ENCODE measurements at places on chromosomes 4 and X.
A peak's percentile ranks its signal among the peaks of the same experiment; 100 is the strongest.

DNA sequence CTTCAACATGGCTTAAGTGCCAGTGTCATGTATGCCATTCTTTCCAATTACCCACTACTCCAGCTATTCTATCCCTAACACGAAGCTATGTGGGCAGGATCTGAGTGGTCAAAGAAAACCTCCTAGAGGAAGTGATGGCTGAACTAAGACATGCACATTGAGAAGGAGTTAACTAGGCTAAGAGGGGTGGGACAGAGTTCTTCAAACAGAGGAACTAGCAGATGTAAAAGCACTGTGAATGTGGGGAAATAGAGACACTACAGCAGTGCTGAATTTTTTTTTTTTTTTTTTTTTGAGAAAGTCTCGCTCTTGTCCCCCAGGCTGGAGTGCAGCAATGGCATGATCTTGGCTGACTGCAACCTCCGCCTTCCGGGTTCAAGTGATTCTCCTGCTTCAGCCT is 6.2 kb downstream of the JCHAIN start:
- peak; percentile 68 for DNase-seq

DNA sequence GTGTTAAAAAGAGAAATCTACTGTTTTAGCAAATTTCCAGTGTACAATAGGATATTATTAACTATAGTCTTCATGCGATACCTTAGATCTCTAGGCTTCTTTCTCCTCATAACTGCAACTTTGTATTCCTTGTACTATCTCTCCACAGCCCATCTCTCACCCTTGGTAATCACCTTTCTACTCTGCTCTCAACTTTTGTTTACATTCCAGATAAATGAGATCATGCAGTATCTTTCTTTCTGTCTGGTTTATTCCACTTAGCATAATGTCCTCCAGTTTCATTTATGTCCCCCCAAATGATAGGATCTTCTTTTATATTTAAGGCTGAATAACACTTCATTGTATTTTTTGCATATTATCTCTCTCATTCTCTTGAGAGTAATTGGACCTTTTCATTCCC is 165.5 kb downstream of the HS3ST1 start:
- DNase-seq: no peak

DNA sequence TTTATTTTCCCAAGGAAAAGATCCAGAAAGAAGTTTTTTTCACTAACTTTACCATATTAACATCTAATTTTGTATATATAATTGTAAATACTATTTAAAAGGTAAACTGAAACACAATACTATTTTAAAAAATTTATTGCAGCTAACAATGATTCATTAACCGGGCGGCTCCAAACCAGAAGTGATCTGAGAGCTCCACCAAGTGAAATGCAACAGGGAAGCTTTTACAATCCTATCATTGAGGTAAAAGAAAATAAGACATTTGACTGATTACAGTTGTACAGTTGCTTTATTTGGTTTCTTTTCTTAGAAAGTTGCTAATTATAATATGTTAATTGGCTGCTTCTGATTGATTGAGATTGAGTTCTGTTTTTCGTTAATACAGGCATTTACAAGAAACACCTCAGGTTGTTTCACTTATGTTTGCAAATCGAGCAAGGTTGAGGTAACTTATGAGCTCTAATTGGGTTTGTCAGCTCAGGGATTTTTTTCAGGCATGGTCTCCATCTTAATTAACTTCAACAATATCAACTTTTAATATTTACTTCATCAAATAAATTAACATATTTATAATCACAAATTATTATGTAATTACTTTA is 220.2 kb upstream of the UGT8 start:
- DNase-seq: no peak

DNA sequence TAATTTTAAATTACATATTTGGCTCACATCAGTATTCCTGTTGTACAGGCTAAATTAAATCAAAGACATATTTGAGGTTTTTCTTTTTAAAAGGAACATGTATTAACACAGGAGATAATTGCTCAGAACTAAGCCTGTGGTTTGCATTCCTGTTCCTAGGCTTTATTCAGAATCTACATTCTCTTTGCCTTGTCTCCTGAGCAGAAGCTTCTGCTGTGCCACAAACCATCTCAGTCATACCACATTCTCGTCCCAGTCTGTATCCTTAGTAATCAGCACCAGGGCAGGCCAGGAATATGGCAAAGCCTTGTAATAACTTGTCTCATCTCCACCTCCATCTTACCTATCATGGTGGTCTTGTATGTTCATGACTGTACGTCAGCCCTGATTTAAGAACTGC is 162.8 kb downstream of the ARHGAP24 start:
- DNase-seq: no peak

DNA sequence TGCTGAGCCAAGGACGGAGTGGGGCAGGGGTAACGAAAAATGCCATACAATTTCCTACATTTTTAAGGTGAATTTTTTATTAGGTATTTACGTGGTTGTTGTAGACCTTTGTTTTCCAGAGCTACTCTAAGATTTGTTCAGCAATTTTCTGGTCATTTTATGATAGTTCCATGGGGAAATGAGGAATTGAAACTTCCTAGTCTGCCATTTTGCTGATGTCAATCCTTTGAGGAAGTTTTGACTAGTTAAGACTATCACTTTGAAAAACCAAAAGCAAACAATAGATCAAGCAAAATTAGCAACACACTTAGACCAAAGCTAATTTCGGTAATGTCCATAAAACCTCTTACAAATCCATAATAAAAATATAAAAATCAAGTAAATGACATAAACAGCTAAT is 7.0 kb upstream of the TLR3 start:
- DNase-seq: peak; percentile 76

GRCh38 chr4:73181231-73181630 is 77.4 kb downstream of the ANKRD17 start:
- DNase-seq: peak; percentile 79

GRCh38 chr4:71974681-71975080 is 57.1 kb upstream of the NPFFR2 start:
- peak; percentile 47 for DNase-seq

DNA sequence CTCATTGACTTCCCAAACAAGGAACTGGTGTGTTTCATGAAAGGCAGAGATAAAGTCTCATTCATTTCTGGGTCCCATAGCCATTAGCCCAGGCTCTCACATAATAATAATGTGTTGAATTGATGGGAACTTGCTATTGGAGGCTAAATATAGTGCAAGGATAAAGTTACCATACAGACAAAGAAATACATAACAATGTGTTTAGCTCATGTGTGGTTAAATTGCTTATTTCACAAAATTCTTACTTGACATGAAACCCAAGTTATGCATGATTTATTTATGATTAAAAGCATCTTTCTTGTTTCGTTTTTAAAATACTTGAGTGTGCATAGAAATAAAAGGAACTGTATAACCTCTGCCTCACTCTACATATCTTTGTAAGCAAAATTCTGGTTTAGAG is 37.3 kb upstream of the LPAR4 start:
- DNase-seq: no peak

DNA sequence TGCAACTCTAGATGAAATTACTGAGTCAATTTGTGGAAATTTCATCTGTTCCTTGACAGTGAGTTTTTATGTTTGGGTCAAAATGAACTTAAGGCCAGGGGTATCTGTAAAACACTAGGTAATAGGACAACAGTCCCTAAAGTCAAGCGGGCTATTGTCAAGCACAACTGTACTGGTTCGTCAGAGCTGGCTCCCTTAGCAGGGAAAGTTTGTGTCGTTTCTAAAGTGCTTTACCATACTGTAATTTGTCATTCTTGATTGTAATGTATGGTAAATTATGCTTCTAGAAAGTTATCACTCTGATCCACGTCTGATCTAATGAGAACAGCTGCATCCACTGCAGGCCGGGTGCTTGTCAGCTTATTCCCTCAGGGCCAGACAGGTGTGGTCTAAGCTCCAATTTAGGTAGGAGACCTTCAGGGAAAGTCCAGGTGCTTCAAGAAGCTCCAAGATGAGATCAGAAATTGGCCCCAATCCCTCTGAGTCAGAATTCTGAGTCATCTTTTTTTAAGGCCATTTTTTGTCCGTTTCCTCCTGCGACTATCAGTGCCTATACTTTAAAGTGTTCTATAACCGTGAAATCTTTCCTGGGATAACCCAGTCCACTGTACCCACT is 92.2 kb downstream of the PALLD start:
- DNase-seq: no peak

DNA sequence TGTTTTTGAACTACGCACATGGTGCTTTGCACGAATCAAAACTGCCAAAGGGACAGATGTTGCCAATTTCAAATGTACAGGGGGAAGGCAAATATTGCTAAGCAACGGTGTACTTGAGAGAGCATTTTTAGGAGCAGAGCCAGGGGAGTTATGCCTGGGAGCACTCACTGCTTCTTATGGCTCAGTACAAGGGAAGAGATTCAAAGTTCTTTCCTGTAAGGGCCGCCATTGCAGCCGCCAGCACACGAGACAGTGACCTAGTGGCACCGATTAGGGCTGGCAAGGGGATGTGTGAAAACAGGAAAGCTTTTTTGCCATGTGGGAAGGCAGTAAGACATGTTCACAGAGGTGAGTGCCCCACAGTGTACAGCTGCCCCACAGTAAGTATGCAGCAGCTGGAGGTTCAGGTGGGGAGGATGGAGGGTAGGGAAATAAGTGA is 133.8 kb downstream of the AFF1 start:
- no peak for DNase-seq

- DNase-seq: peak; percentile 83
Observed at GRCh38 chrX:39859991-39860861, 237.5 kb downstream of the BCOR start.

DNA sequence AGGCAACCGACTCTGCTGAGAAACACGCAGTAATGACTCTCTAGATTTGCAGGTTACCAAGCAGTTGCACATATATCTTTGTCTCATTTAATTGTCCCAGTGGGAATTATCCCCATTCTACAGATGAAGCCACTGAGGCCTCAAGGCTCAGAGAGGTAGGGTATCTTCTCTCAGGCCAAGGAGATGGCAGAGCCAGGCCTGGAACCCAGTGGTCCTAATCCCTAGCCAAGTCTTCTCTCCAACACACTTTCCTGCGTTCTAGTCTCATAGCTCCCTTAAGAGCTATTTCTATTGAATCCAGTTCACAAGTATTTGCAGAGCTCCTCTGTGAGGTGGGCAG is 181.3 kb upstream of the BCOR start:
- no peak for DNase-seq

DNA sequence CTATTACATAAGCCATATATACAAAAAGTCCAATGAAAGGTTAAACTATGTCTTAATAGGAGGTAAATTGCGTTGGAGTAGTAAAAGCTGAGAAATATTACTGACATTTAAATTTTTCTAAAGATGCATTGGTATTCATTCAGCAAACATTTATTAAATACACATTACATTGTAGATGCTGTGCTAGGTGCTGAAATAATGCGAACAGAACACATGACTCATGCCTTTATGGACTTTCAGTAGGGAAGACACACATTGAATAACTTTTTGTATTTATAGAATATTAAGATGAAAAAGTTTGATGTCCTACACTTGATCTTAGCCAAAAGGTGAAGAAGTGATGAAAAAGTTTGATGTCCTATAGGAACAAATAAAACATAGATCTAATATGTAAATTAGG is 871.1 kb upstream of the SLIT2 start:
- DNase-seq: no peak

DNA sequence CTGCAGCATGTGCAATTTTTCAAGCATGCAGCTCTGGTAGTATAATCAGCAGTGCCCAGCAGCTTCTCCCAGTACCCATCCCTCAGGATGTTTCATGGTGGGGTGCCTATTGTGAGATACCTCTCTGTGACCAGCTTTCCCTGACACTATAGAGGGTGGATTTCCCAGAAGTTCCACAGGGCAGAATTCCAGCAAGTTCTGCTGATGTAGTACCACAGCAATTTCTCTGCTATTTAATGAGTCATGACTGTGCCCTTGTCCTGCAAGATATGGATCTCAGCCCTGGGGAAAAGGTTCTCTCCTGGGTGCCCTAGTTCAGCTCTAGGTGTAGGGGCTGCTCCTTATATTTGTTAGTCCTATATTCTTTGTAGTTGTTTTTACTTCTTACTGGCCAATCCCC is 174.8 kb downstream of the ENOX2 start:
- DNase-seq: no peak

DNA sequence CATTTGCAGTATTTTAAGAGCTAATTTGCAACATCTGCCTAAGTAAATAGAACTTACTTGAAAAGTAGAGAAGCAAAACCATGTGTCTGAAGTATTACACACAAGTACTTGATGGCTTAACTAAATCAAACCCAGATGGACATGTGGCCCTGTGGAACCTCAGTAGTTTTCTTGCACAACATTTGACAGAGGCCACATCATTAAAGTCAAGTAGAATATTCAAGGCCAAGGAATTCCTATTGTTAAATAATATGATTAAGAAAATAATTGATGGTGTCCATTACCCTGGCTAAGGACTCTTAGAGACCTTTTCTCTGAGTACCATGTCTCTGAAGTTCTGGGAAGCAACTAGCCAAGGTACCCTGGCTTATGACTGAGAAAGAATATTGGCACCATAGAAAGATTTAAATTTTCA is 135.4 kb upstream of the OTUD4 start:
- DNase-seq: no peak

GRCh38 chr4:71186566-71187403 is 152.0 kb upstream of the SLC4A4 start:
- DNase-seq: no peak

GRCh38 chr4:7132730-7133582 is 59.4 kb upstream of the SORCS2 start:
- DNase-seq: no peak

DNA sequence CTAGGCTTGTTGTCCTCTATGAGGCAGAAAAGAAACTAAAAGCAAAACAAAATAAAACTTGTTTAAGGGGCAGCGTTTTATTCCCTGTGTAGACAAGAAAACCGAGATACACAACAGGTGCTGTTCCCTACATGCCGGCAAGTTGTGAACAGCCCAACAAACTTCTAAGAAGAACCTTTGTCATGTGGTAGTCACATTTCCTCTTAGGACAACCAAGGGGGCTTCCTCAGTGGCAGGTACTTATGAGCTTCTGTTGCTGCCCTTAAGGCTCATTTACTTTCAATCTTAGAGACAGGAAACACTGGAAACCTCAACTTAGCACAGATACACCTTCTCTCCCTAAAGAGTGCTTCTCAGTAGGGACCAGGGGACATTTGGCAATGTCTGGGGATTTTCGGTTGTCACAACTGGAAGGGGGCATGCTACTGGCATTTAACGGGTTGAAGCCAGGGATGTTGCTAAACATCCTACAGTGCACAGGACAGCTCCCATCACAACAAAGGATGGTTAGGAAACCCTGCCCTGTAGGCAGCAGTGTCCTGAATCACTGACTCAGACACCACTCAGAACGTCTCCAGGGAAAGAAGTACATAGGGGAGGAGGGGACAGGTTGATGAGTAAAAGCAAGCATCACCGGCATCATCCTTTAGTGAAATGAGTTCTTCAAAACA is 111.0 kb downstream of the ASB9 start:
- DNase-seq: no peak

GRCh38 chr4:146159384-146160058 is 16.0 kb upstream of the LSM6 start:
- DNase-seq: no peak

DNA sequence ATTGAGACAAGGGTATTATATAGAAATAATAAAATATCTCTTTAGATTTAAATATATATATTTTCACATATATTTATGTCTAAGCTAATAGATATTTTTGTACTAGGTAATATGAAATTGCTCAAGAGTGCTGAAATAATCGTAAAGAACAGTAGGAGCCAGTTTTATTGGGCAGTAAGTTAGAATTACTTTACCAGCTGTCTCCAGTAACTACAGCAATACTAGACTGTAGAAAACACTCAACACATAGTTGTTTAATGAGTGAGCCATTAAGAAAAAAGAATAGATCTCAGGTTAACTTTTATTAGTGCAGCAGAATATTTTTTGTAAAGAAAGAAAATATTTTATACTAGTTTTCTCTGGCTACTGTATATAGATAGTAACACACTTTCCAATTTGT is 715.2 kb downstream of the TRIML1 start:
- no peak for DNase-seq

- DNase-seq: no peak
Observed at GRCh38 chr4:94397635-94398034, 54.1 kb upstream of the PDLIM5 start.

Data from MV-4-11 (cell line).